ENCODE measurements at places on chromosomes 7 and 10.

DNA sequence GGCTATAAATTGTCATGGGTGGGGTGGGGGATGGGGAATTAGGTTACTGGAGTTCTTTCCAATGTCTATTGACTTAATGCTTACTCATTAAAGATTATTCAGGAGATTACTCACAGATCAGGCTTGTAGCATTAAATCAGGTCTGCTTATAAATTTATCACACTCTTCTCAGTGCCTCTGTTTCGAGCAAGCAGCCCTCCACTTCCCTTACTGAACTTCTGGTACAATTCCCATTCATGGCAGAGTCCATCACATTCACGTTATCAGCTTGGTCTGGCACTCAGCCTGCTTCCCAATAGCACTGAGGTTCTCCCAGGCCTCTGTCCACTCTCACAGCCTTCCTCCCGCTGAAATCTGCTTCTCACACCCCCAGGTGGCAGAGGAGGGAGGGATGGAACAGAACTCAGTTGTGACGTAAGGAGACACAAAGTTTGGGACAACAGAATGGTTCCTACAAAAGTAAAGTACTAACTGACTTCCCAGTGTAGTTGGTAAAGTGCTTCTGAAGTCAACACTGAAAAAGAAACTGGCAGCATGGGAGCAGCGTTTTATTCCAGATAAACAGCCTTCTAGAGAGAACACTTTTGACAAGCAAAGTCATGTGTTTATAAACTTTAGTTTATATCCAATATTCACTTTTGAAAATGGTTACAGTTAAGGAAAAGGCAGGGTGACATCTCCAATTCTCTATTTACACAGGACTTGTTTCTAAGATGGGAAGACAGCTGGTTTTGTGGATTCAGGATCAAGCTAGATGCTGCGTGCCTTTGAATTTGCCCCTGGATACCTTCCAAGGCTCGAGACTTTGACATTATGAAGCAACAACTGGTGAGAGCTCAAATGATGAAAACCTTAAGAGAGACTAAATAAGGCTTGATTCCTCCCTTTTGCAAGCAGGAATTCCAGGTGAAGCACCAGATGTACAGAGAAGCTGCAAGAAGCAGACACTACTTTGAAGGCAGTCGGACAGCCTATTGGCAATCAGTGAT lies 81.4 kb downstream of the ATXN7L1 start:
- DNase-seq, result no peak

- no peak for DNase-seq
Measured at GRCh38 chr7:70915067-70915466, 216.9 kb upstream of the GALNT17 start.

DNA sequence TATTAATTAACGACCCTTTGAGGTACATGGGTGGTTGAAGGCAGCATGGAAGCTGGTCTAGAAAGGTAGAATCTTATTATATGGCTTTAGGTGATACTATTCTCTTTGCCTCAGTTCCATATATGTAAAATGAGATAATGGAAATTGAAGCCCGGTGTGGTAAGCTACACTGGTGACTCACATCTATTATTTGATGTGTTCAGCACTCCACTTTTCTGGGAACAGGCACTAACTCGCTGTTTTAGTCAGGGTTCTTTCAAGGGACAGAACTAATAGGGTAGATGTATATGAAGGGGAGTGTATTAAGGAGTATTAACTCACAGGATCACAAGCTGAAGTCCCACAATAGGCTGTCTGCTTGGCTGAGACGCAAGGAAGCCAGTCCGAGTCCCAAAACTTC lies 4.4 kb upstream of the TRUB1 start:
- DNase-seq, result no peak

DNA sequence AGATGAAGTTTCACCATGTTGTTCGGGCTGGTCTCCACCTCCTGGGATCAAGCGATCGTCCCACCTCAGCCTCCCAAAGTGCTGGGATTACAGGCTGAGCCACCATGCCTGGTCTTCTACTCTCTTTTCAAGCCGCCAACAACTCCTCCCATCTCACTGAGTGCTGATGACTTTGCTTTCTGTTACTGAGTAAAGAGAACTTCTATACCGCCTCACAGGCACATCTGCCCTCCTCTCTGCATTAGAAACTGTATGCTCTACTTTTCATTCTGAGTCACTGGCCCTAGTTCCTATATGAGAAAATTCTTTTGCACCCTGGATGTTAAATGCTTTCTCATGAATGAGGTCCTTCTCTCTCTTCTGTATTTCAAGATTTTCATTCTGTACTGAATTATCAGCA lies 2.2 kb upstream of the ZNF239 start:
- DNase-seq, result no peak

- no peak for DNase-seq
Measured at GRCh38 chr10:75021379-75022249, 89.8 kb upstream of the SAMD8 start.

All from NT2/D1 (cell line).